ENCODE measurements at places on chromosomes 16 and 17.

- DNase-seq: no peak
Measured at GRCh38 chr17:72405662-72406230, 284.9 kb downstream of the SOX9 start.

- DNase-seq: no peak
Measured at GRCh38 chr16:61182391-61182790, 853.8 kb downstream of the CDH8 start.

- DNase-seq: no peak
Measured at GRCh38 chr17:76904116-76904515, 35.9 kb downstream of the MGAT5B start.

GRCh38 chr16:72788269-72788809 is 259.6 kb downstream of the ZFHX3 start:
- DNase-seq: no peak

GRCh38 chr17:57170866-57171265 is 85.5 kb upstream of the MSI2 start:
- DNase-seq: no peak

DNA sequence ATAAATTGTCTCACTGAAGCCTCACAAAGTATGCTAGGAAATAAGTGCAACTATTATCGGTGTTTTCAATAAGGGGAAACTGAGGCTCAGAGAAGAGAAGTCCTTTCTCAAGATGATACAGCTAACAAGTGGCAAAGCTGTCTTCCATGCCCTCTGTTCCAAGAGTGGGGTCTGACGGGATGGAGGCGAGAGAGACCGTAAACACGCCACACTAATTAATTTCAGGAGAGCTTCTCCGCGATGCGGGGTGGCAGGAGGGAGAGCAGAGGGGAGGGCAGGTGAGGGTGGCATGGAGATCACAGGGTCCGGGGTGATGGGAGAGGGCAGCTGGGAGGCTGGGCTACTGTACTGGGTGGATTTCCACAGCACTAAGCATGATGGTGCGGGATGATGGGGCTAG is 80.3 kb downstream of the MYH11 start:
- DNase-seq: no peak

DNA sequence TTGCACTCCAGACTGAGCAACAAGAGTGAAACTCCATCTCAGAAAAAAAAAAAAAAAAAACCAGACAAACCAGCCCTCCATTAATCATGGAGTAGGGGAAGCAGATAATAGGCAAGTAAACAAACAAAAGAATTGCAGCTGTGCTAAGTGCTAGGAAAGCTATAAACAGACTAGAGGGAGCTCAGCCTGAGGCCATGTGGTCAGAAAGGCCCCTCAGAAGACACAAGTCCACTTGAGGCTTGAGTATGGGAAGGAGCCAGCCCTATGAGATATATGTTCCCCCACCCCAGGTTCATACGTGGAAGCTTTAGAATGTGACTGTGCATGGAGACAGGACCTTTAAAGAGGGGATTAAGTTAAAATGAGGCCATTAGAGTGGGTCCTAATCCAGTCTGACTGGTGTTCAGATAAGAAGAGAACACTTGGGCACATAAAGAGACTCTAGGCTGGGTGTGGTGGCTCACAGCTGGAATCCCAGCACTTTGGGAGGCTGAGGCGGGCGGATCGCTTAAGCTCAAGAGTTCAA is 132.6 kb upstream of the NOL11 start:
- no peak for DNase-seq

- no peak for DNase-seq
Measured at GRCh38 chr17:79189305-79189704, 114.7 kb downstream of the ENGASE start.

DNA sequence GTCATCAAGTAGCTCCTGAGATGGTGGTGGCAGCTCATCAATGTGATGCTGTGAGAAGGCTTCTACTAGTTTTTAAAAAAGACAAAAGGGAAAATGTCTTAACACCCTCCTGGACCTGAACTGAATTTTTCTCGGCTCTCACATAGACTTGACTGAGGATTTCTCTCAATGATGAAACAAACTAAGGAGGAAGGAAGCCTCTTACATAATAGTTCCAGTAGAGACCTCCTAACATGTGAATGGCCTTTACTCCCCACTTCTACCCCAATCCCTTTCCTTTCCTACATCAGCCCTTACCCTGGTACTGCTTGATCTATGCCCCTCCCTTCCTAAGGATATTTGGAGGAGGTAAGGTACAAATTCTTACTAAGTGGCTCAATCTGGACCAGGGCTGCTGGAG is 54.8 kb upstream of the MTMR4 start:
- no peak for DNase-seq

DNA sequence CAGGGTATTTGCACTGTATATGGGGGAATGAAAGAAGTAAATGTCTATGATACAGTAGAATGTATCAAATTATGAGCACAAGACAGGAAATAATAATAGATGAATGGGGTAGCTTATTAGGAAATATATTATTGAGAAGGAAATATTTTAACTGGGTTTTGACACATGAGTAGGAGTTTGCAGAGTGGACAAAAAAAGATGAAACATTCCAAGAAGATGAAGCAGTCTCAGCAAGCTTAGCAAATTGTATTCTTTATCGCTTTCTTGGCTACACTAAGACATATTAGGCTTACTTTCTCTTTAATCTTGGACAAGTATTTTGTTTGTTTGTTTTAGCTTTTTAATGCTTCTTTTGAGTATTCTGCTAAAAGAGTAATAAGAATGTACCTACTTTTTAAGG is 1.3 kb upstream of the KRTAP4-9 start:
- no peak for DNase-seq

DNA sequence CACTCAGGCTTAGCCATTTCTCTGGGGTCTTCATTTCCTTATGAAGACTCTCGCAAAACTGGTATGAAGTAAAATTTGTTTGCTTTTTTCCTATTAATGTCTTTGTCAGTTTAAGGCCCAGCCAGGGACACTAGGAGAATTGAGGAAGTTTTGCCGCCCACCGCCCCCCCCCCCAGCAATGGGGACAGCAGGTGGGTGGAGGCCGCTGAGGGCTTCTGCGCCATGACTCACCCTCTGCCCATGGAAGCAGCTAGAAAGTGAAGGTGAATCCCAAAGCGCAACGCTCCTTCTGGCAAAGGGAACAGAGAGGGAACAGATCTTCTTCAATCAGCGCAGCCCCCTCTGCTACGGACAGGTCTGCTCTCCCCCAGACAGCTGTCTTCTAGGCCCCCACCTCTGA is 49.7 kb downstream of the MARF1 start:
- DNase-seq: no peak

- DNase-seq: no peak
Measured at GRCh38 chr17:1077986-1078711, 81.2 kb downstream of the TIMM22 start.

- no peak for DNase-seq
Measured at GRCh38 chr16:12708266-12708665, 95.4 kb downstream of the CPPED1 start.

GRCh38 chr17:2071455-2072281 is 16.8 kb downstream of the HIC1 start:
- no peak for DNase-seq

DNA sequence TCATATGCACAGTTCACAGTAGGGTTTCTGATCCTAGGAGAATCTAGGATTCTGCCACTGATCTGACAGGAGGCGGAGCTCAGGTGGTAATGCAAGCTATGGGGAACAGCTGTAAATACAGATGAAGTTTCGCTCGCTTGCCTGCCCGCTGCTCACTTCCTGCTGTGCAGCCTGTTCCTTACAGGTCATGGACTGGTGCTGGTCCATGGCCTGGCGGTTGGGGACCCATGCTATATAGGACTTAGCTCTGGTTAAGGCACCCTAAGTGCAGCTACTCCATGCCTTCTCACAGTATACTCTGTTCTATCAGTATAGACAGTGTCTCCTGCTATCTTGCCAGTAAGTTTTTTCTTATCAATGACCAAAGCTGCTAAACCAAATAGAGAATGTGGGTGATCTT is 2.4 kb downstream of the MPHOSPH6 start:
- no peak for DNase-seq

DNA sequence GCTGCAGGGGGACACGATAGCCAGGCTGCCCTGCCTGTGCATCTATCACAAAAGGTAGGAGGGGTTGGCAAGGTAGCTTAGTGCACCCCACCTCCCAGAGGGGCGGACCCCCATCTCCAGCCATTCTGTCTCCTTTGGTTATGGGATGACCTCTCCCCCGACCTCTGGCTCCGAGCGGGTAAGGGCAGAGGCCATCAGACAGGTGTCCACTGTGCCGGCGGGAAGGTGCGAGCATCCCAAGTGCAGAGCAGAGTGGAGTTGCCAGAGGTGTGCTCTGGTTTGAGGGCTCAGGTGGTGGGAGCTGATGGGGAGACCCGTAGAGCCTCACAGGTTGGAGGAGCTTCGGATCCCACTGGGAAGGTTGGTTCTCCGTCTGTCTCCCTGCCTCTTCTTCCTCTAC is 11.7 kb downstream of the LDHD start:
- DNase-seq: no peak

GRCh38 chr16:29117631-29118030 is 132.8 kb downstream of the LAT start:
- no peak for DNase-seq

DNA sequence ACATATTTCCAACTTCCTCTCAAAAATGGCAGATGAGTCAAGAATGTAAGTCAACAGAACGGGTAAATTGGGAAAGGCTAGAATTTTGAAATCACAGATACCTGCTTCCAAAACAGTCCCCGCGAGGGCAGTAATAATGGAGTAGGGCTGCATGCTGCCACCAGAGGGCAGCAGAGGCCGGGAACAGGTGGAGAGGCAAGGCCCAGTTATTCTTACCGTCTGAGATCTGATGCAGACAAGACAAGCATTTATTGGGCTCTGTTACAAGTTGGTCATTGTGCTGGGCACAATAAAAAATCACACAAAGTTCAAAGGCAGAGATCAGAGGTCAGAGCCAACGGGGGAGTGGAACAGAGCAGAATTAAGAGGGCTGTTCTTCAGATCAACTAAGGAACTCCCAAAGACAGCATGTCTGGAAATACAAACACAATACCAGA is 8.8 kb upstream of the MLKL start:
- peak; percentile 56 for DNase-seq

- no peak for DNase-seq
Measured at GRCh38 chr17:50330151-50330775, 15.7 kb upstream of the XYLT2 start.

DNA sequence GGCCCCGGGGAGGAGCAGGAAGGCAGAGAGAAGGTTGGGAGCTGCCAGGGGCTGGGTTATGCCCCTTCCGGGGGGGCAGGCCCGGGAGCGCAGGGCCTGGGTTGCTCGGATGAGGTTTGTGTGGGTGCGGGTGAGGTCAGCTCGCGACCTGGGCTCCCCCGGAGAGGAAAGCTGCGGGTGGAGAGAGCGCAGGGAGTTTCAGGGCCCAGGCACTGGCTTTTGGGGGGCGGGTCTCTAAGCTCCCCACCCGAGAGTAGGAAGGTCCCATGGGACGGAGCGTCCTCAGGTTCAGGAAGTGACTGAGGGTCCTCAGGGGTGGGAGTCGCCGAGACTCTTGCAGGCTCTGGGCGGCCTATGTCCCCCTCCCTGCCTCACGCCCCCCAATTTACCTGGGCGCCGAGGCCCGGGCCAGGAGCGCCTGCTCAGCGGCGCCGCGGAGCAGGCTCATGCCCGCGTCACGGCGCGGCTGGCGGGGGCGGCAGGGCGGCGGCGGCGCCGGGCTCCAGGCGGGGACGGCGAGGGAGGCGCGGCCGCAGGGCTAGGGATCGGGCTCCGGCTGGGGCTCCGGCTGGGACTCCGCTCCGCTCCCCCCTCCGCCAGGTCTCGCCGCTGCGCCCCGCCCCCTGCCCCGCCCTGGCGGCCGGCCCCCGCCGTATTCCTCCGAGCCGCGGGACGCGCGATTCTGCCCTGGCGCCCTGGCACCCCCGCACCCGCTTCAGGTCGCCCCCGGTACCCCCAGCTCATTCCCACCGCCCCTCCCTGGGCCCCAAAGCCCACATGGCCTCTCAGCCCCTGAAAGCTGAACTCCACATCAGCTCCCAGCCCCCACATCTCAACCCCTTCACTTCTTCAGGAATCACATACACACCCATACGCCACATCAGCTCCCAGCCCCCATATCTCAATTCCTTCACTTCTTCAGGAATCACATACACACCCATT is at the start of gene DOK4:
DOK4 (minus strand) TSS at position 578 of the 942 bp plus-strand sequence. CDS start 6,986 bp downstream, outside the sequence.
- peak; percentile 67 for DNase-seq

- no peak for DNase-seq
Measured at GRCh38 chr16:57502048-57502775, 15.9 kb upstream of the DOK4 start.

DNA sequence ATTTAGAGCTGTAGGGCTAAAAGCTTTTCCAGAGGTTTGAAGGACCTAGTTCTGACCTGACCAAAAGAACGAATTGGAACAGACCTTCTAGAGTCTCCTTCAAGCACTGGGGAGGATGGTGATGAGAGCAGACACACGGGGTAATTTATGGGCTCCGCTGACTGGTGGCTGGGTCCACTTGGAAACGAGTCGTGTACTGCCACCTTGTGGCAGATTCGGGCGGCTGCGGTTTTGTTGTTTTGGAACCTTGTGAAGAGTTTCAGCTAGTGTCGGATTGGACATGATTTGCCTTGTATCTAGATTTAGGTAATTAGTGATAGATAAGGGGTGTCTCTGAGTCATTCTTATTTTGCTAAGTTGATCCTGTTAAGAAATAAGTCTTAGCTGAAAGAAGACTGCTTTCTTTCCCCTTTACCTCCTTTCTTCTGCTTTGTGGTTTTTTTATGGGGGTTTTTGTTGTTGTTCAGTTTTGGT is 98.9 kb downstream of the AATF start:
- peak; percentile 33 for DNase-seq

GRCh38 chr17:20728181-20728580 is 148.7 kb downstream of the CDRT15L2 start:
- no peak for DNase-seq

GRCh38 chr17:693791-694638 is 20.6 kb downstream of the VPS53 start:
- DNase-seq: peak; percentile 84

DNA sequence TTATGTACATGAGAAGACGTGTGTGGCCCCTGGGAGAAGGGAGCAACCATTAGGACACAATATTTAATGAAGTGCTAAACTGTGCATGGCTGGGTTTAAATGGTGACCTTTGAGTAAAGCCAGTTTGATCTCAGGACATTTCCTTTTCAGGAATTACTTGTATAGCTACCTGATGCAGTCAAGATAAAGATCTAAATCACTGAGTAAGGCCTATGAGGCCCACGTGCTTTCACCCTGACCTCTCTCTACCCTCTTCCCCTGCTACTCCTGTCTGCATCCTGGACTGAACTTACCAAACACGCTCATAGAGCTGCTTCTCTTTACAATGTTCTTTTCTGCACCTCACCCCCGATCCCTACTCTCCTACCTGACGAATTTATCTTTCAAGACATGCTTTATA is 98.9 kb downstream of the GRIN2A start:
- no peak for DNase-seq

DNA sequence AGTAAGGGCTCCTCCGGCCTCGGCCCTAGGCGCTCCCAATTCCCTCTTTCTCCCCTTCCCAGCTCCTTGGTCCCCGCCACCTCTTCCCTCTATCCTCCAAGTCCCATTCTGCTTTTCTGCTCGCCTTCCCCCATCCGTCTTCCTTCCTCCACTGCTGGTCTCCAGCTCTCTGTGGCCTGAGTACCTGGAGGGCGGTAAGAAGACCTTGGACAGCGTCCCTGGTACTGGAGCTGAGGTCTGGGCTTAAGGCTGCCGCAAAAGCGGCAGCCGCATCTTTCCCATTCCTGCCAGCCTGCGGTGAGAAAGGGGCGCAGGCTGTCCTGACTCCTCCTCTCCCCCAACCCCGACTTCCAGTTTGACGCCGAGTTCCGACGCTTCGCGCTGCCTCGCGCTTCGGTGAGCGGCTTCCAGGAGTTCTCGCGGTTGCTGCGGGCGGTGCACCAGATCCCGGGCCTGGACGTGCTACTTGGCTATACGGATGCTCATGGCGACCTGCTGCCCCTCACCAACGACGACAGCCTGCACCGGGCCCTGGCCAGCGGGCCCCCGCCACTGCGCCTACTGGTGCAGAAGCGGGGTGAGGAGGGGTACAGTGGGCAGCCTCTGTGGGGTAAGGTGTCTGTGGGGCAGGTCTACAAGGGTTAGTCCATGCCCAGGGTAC is 471 bp downstream of the PARD6A start:
- no peak for DNase-seq
